ENCODE measurements at places on chromosomes 11 and 22.

DNA sequence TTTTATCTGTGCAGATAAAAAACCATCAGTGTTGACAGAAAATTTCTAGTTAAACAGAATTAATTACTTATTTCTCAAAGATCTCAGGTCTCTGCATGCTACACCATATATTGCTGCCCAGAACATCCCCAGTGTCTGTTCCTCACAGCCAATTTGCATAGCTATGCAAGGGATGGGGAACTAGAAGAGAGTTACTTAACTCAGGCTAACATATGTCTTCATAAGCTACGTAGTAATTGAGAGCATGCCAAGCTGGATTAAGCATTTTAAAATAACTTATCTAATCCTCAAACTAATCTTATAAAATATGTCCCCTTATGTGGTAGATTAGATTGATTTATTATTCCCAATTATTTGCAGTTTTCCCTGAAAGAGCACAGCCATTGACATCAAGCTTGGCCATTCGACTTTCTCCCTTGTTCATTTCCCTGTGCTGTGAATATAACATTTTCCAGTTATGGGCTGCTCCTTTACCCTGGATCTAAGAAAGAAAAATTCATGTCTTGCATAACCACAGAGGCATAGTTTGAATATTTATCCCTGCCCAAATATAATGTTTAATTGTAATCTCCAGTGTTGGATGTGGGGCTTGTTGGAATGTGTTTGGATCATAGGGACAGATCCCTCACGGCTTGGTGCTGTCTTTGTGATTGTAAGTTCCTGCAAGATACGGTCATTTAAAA is 69.1 kb downstream of the C11orf87 start:
- DNase-seq = no peak

GRCh38 chr22:36226189-36226588 is 13.1 kb downstream of the APOL2 start:
- DNase-seq = no peak

- no peak for DNase-seq
Observed at GRCh38 chr22:33684087-33684486, 236.2 kb downstream of the LARGE1 start.

- no peak for DNase-seq
Observed at GRCh38 chr22:38165922-38166593, 15.6 kb downstream of the PLA2G6 start.

DNA sequence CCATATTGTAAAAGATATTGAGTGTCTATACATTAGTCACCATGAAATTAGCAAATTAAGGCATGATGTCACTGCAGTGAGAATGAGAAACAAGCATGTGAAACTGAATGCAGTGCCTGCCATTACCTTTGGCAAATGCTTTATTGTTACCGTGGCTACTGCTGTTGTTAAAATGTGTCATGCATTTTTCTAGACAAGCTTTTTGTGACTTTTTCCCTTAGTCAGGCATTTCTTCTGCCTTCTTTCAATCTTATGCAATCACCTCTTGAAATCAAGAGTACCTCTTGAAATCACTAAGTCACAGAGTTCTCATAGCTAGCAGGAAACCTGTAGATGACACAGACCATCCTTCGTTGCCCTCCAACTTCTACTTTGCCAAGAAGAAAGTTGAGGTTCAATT is 461.7 kb upstream of the TENM4 start:
- no peak for DNase-seq

- DNase-seq = no peak
Observed at GRCh38 chr11:13010749-13011465, 1.8 kb downstream of the RASSF10 start.

DNA sequence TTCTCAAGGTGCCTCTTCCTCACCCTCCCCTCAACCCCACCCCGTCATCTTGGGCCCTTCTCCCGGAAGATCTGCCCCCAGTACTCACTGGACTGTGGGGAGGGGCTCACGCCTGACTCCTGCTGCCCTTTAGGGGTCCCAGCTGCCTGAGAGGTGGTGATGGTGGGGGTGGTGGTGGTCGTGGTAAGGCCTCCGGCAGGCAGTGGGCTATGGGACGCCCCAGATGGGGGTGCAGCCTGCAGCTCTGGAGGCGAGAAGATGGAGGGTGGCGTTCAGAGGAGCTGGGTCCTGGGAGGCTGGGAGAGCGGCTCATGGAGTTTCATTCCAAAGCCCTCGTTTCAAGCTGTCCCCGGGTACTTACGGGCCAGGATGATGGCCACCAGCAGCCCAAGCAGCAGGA is 820 bp downstream of the MFRP start:
- no peak for DNase-seq

DNA sequence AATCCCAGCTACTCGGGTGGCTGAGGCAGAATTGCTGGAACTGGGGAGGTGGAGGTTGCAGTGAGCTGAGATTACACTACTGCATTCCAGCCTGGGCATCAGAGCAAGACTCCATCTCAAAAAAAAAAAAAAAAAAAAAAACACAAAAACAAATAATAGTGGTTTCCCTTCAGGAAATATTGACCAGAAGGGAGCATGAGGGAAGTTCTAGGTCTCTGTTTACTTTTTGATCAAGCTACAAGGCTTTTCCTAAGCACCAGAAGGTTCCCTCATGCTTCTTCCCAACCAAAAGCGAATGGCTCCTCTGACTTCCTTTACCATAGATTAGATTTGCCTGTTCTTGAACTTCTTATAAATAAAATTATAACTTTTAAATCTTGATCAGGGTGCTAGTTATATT is 18.3 kb downstream of the MYO18B start:
- no peak for DNase-seq

DNA sequence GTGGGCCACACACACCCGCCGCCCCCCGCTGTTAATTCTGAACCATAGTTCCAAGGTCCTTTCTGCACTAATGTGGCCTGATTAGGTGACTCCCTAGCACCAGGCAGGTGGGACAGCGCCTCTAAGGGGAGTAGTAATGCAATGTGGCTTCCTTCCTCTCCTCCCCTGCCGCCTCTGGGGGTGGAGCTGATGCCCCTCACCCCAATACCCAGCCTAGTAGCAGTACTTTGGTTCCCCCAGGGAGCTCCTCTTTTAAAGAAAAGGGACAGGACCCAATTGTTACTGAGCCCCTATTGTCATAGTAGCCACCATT is 14.4 kb downstream of the RTN4RL2 start:
- DNase-seq = no peak

DNA sequence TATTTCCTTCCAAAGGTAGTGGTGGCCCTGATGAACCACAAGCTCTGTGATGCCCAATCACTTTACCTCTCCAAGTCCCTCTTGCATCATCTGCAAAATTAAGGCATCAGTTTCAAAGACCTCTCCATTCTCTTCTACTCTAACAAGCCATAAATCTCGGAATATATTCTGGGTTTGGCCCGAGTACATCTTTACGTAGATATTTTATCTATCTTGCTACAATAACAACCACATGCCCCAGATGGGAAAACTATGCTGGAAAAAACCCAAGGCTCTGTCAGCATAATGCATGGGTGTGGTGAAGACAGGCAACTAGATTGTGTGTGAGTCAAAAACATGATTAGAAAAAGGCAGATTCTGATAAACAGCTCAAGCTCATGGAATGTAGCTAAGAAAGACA is 228.2 kb upstream of the BLID start:
- DNase-seq = no peak

DNA sequence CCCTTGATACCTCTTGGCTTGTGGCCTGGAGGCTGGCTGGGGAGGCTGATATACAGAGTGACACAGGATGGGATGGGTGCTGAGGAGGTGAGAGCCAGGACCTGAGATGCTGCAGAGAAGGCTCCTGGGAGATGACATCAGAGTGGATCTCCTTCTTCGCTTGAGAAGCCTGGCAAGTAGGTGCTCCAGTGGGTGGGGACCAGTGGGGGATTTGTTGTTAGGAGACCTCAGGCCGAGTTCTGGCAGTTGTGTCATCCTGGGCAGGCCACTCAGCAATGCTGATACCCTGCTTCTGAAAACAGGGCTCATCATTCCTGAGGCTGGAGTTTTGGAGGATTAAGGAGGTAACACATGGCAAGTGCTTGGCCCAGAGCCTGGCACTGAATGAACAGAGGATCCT is 1.9 kb upstream of the NDUFV1 start:
- DNase-seq = no peak

- DNase-seq = no peak
Observed at GRCh38 chr11:13368041-13368446, 90.5 kb downstream of the BMAL1 start.

- DNase-seq = no peak
Observed at GRCh38 chr22:20604776-20605221, 97.4 kb downstream of the MED15 start.

GRCh38 chr11:118002010-118002540 is 15.9 kb downstream of the IL10RA start:
- no peak for DNase-seq

GRCh38 chr11:16785520-16786128 is 47.2 kb downstream of the C11orf58 start:
- peak; percentile 4 for DNase-seq

GRCh38 chr11:17554487-17554886 is 7.4 kb downstream of the OTOG start:
- DNase-seq = no peak

GRCh38 chr11:96122601-96123074 is 198.7 kb upstream of the MTMR2 start:
- DNase-seq = no peak

DNA sequence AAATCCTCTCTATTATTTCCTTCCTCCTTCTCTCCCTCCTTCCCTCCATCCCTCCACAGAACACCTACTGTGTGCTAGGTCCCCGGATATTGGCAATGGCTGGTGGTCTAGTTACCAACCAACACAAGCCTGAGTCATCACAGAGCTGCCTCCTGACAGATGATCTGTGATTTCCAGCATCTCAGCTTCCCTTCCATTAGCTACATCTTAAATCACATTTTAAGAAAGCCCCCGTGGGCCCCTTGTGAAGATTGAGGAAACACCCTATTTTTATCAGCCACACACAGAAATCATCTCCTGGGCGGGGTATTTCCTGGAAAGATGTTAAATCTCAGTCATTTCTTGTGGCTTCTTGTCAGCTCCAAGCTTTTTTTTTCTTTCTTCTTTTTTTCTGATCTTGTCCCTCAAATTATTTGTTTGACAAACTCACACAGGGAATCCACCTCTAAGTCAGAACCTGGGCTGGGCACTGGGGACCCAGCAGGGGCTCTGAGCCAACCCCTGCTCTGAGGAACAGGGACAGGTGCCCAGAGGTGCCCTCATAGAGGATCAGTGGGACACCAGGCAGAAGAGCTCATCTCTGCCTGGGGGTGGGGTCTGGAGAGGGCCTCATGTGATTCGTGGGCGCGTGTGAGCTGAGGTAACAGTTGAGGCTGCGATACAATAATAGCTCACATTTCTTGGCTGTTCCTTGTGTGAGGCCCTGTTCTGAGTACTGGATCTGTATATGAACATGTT is 42.4 kb downstream of the CACNA1I start:
- DNase-seq = no peak

DNA sequence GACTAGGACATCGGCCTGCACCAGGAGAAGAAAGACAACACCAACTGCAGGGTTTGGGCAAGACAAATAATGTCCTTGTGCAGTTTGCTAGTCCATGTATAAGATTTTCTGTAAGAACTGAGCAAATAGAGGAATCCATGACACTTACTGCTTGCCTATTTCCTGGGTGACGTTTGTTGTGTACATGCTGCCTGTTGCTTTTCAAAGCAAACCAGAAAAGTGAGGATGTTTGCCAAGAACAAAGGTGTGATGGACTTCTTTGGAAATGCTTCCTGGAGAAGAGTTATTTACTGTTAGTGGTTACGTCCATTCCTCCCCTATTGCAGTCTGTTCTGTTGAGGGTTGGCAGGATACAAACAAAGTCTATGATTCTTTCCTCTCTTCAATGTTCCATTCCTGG is 126.5 kb downstream of the CASP12 start:
- no peak for DNase-seq

DNA sequence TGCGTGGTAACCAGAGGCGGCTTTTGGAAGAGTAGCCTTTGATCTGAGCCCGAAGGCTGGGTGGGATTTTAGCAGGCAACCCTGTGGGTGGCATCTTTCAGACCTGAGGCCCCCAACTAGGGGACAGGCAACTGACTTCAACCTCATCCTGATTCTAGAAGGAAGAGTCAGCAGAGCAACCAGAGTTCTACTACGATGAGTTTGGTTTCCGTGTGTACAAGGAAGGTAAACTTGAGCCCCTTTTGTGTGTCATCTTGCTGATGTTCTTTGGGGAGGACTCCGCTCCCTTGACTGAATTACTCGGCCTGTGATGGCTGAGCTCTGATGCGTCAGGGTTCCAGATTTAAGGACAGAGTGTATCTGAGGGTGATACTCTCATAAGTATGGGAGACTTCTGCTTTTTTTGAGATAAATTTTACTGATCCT is 31.6 kb downstream of the SGSM3 start:
- DNase-seq = no peak

GRCh38 chr11:57279116-57279515 is 42.1 kb upstream of the APLNR start:
- DNase-seq = no peak

DNA sequence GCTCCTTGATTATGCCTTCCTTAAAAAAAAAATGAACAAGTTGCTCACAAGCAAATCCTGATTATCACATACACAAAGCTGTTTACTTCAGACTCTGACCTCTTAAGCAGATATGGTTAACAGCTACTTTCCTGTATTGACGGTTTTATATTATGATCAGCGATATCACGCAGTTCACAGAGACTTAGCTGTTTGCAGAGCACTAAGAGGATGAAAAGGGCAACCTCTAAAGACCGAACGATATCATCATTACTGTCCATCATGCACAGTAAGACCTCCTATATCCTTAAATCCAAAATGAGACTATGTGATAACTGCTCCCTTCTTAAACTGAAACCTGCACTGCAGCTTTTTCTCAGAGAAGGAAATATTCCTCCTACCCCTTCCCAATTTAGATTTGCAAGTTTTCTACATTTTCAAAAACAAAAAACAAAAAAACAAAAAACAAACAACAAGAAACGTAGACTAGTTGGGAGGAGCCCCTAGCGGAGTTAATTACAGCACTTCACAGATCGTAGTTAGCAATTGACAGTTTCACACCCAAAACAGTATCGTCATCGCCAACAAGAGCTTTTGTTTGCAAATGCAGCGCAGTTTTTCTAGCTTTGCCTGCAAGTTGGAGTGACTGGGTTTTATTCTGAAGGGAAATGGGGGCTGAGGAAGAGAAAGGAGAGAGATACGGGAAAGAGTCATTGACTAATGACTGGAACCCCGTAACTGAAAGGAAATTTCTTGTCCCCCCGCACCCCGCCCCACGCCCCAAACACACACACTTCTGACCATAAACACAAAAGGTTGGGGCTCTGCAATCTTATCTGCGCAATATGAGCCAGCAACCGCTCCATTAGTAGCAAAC is 1.2 kb downstream of the DDX6 start:
- DNase-seq = peak; percentile 19

DNA sequence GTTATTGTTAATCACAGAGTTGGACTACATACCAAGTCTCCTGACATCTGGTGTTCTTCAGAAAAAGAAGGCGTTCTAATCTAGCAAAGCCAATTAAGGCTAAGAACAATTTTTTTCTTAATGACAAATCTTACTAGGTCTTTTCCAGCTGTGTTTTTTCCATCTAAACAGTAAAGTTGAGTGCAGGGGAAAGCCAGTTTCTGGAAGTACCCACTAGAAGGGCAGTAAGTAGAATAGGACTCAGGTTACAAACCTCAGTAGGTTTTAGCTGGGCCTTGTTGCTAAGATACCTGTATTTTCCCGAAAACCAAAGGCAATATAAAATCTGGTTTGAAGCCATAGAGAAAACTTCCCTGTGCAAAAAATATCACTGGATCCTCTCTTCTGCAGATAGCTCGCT is 351.9 kb downstream of the ETS1 start:
- DNase-seq = no peak
